ENCODE measurements at places on chromosomes 11 and 22. TPM values are rescaled to one million over a fixed set of nuclear protein-coding genes. Genes with fewer than 3 reads are reported as not detected.

GRCh38 chr22:22452996-22453686, 55.4 kb downstream of the ZNF280B start:
- no peaks in the 10 kb centered on the region for H3K4me1 ChIP-seq
- no peaks in the 10 kb centered on the region for H3K27me3 ChIP-seq

GRCh38 chr11:68214173-68215086, 1.3 kb upstream of the KMT5B start:
- H3K36me3 ChIP-seq = no peaks in the 10 kb centered on the region
- DNase-seq = peak; percentile 90
- H3K4me3 ChIP-seq = peak overlapping the region; percentile 75
- peak overlapping the region; percentile 100 for H3K27ac ChIP-seq
- H3K4me1 ChIP-seq = peaks cover 38% of the 10 kb centered on the region
- H3K27me3 ChIP-seq = no peaks in the 10 kb centered on the region

The OR9G1 gene
- total RNA-seq = not detected

The AMPD3 gene
- total RNA-seq = 11.6 TPM

GRCh38 chr11:92803391-92803790, 166.1 kb upstream of the MTNR1B start:
- no peaks in the 10 kb centered on the region for H3K36me3 ChIP-seq
- no peak overlapping the region for H3K4me3 ChIP-seq
- H3K4me1 ChIP-seq = no peaks in the 10 kb centered on the region
- no peak overlapping the region for H3K27ac ChIP-seq

Measured in upper lobe of left lung (tissue), 6 donors.